ENCODE measurements at places on chromosomes 7 and 10.

DNA sequence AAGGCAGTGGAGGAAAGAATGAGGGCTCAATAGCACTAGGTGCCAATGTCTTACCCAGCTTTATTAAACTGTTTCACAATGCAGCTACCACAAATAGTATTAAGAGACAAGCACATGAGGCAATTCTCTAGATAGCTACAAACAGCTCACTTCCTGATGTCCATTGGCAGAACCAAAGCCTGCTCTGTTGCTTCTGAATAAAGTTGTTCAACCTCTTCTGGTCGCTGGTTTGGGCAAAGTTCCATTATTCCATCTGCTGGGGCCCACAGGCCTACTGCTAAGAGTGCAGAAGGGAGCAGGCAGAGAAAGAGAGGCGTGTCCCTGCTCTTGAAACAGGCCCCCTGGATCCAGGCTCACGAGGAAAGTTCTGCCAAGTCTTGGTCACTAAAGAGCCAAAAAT is 173.9 kb downstream of the ZNF438 start:
- no peak for DNase-seq

- DNase-seq, result no peak
Observed at GRCh38 chr10:94038024-94038423, 44.3 kb downstream of the PLCE1 start.

DNA sequence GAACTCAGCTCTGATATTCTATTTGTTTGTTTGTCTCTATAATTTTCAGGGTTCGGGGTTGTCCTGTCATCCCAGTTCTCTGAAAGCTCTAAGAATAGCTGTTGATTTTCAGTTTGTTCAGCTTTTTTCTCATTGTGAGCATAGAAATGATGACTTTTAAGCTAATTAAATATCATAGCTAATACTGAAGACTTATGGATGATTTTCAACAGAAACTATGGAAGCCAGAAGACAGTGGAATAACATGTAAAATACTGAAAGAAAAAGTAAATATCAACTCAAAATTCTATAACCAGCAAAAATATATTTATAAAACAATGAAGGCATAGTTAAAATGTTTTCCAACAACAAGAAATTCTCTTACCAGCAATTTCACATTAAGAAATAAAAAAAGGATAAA is 96.4 kb upstream of the ETV1 start:
- DNase-seq, result no peak

GRCh38 chr10:18505456-18506118 is 145.8 kb downstream of the NSUN6 start:
- no peak for DNase-seq

GRCh38 chr7:36978461-36978860 is 254.2 kb upstream of the AOAH start:
- DNase-seq, result no peak

DNA sequence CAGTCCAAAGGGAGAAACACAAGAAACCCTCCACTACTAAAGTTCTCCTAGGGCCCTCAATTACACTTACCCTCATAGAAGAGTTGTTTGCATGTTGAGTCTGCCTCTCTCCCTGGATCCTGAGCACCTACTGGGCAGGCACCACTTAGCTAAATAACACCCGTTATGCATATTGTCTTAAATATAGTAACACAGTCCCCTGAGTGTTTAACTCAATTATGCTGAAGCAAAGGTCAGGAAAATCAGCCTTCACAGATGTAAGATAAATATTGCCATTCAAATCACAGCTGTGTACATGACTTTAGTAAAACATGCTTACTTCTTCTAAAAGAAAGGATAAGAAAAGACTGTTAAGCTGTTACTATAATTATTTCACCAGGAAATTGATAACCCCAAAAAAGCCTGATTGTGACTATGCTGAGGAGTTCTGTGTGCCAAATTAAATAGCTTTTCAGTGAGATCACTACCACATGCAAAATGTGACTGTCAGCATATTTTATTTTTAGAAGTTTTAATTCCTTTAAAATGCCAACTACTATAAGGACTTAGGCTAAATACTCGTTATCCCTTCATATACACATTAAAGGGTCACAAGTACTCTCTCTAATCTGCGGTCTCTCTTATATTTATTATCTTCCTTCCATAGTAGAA is 733.9 kb upstream of the PHF14 start:
- DNase-seq, result no peak

GRCh38 chr7:151269511-151269910 is 21.0 kb upstream of the SMARCD3 start:
- no peak for DNase-seq

- DNase-seq, result no peak
Observed at GRCh38 chr7:30933124-30933974, 21.7 kb downstream of the AQP1 start.

DNA sequence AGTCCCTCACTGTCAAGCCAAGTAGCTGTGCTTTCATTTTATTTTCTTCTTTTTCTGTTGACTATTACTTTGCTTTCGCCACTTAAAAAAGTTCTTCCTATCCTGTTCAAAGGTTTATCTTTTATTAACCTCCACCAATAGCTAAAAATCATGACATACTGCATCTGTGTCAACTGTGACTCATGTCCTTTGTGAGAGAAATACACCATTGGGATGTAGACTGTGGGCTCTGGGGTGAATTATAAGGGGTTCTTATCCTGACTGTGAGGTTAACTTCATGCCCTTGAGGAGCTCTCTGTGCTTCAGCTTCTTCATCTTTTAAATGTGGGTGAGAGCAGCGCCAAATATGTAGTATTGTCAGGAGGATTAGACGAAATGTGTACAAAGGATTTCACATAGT is 71.9 kb upstream of the ANKRD30A start:
- DNase-seq, result no peak

GRCh38 chr10:98380493-98381339 is 34.3 kb downstream of the PYROXD2 start:
- no peak for DNase-seq

DNA sequence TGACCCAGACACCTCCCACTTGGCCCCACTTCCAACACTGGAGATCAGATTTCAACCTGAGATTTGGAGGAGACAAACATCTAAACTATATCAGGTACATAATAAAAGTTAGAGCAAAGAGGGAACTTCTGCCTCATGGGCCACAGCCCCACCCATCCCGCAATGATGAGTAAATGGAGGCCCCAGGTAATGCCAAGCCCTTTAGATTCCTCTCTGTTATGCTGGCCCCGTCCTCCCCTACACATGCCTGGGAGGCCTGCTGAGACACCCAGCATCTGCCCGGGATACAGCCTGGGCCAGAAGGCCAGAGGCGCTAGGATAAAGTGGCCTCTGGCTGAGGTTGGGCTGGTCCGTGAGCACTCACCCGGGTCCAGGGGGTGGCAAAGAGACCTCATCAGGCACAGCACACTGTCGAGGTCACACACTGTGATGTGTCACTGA is 185.5 kb upstream of the SH2B2 start:
- DNase-seq, result no peak

- no peak for DNase-seq
Observed at GRCh38 chr7:151891182-151891581, 14.3 kb upstream of the PRKAG2 start.

DNA sequence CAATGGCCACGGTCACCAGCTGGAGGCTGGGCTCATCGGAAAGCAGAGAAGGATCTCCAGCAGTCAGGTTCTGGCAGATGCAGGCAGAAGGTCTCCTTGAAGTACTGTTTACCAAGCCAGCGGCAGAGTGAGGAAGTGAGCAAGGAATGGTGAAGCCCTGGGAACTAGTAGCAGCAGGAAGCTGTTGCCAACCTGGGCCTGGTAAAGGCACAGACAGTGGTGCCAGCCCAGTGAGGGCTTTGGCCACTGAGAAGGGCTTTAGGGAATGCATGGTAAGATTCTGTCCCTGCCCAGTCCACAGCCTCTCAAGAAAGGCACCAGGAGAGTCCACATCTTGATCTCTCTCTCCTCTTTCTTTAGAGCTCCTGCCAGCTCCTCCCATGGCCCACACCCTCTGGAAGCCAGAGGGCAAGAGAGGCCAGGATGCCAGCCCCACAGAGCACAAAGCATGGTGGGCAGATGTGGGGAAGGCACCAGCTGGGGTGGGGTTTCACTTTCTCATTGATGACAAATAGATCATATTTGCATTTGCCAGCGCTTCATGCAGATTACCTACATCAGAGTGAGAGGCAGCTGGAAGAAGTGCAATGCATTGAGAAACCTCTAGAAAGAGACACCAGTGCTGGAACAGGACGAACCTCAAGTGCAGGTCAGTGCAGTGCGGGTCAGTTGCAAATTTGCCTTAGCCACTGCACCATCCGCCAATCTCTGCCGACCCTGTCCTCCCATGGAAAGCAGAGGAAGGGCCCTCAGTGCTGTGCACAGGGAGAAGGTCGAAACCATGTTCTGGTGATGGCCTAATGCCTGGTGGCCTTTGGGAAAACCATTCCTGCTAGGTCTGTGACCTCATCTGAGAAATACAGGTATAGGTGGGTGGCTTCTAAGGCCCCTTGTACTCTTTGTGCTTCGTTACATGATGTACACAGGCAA is 667.8 kb upstream of the MKI67 start:
- no peak for DNase-seq

- no peak for DNase-seq
Observed at GRCh38 chr10:124524991-124525653, 63.5 kb downstream of the LHPP start.

DNA sequence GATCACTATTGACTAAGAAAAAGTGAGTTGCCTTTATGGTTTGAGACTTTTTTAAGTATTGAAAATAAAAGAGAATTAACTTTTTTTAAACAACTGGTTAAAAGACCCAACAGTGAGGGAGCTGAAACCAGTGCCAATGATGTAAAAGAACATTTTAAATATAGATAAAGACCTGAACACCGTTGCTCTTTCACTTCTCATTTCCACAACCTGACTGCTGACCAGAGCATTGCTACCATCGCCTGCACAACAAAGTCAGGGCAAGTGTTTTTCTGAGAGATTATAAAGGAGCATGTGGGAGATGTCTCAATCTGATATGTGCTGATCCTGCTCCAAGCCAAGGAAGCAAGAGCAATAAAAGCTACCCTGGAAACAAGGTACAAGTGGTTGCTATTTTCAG is 34.7 kb downstream of the IMMP2L start:
- no peak for DNase-seq

- no peak for DNase-seq
Observed at GRCh38 chr7:57308631-57309408, 141.2 kb upstream of the ZNF716 start.

DNA sequence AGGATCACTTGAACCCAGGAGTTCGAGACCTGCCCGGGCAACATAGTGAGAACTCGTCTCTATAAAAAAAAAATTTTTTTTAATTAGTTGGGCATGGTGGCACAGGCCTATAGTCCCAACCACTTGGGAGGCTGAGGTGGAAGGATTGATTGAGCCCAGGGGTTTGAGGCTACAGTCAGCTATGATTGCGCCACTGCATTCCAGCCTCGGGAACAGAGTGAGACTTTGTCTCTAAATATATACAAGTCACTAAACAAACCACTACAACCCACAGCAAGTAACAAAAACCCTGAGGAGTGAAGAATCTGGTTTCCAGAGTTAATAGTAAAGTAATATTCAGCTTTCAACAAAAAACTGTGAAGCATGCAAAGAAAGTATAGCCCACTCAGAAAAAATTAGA is 32.7 kb upstream of the HHEX start:
- no peak for DNase-seq

- no peak for DNase-seq
Observed at GRCh38 chr7:142110638-142111037, 880 bp upstream of the MGAM2 start.

- no peak for DNase-seq
Observed at GRCh38 chr7:114007386-114007785, 88.6 kb upstream of the PPP1R3A start.

DNA sequence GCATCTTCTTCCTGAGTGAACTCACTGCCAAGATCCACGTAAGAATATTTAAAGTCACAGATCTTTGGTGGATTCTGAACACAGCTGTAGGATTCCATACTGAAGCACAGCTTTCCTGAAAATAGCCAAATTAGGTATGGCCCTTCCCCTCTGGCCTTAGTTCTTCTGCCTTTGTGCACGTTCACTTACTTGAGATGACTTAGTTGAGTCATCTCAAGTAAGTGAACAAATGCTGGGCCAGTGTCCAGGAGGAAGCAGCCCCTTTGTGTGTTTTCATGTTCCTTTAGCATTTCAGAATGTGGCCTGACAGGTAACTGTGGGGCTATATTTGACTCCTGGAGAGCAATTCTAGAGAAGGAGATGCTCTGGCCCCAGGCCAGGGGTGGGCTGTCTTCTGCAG is 51.5 kb downstream of the CCNY start:
- DNase-seq, result no peak

DNA sequence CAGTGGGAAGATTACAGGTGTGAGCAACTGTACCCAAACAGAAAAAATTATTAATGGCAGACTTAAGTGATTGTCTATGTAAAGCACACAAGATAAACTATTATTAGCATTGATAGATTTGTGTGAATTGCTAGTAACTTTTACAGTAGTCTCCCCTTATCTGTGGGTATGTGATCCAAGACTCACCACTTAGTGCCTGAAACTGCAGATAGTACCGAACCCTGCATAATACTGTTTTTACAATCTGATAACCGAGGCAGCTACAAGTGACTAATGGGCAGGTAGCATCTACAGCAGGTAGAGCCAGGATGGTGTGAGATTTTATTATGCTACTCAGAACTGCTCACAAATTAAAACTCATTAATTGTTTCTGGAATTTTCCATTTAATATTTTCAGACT is 31.5 kb downstream of the MPLKIP start:
- no peak for DNase-seq

GRCh38 chr10:120455004-120455403 is 2.0 kb upstream of the PLPP4 start:
- DNase-seq, result no peak

DNA sequence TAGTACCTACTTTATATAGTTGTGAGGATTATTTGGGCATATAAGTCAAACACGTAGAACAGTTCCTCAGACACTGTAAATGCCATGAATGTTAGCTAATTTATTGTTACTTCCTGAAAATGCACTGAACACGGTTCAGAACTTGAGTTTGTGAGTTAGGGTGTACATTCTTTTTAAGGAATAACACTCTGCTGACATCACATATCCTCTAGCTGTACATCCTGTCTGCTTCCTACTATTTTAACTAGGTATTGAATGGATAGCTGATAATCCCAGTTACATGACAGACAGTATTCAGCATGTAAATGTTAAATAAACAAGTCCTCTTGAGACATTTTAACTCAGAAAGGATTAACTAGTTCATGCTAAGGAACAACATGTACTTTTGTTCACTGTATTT is 16.0 kb downstream of the SAMD8 start:
- no peak for DNase-seq
